Tibial nerve (tissue), 4 donors: ENCODE measurements at places on chromosomes 3 and 15. TPM values are rescaled to one million over a fixed set of nuclear protein-coding genes. Genes with fewer than 3 reads are reported as not detected.
A peak's percentile ranks its signal among the peaks of the same experiment; 100 is the strongest.

DNA sequence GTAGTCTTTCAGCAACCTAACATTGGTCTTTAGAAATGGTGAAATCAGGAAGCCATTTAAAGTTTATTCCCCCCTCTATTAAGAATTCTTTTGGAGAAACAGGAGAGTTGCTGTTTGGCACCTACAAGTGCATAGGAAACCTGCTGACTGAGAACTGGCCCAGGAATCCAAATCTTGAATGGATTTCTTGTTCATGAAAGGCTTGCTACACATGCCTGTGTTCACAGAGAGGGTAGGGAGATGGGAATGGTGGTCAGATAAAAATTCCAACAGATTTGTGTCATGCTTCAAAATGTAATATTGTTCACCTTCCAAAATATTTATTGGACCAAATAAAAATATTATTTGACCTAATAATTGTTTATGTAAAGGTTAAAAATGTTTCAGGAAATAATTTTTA, 24.2 kb upstream of the ZPLD1 start:
- H3K27ac ChIP-seq: no peak overlapping the region
- DNase-seq: no peak
- H3K36me3 ChIP-seq: no peaks in the 10 kb centered on the region
- H3K27me3 ChIP-seq: no peaks in the 10 kb centered on the region
- H3K4me1 ChIP-seq: no peaks in the 10 kb centered on the region

- peak overlapping the region; percentile 80 for H3K27ac ChIP-seq
- H3K36me3 ChIP-seq: no peaks in the 10 kb centered on the region
Observed at GRCh38 chr3:98778383-98778782, 15.2 kb downstream of the ST3GAL6 start.

- H3K27ac ChIP-seq: no peak overlapping the region
- H3K27me3 ChIP-seq: no peaks in the 10 kb centered on the region
- no peaks in the 10 kb centered on the region for H3K4me1 ChIP-seq
Observed at GRCh38 chr15:90588427-90588826, 58.7 kb downstream of the CRTC3 start.

DNA sequence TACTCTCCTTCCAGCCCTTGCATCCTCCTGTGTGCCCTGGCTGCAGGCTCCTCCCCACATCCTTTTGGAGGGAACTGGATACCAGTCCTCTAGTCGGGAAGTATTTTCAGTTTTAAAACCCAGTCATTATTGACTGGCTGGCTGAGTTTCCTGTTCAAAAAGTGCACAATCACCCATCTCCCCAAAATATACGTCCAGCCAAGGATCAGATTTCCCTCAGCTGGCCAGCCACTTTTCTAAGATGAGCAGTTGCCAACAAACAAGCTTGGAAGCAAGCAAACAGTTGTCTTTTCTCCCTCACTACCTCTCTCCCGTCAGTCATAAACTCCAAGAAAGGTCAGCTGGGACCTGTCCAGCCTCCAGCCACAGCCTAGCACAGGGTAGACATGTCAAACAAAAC, 147.7 kb upstream of the GALNT15 start:
- H3K27me3 ChIP-seq: no peaks in the 10 kb centered on the region
- no peak for DNase-seq
- H3K36me3 ChIP-seq: no peaks in the 10 kb centered on the region
- no peaks in the 10 kb centered on the region for H3K4me1 ChIP-seq
- no peak overlapping the region for H3K27ac ChIP-seq
- no peak overlapping the region for H3K4me3 ChIP-seq

DNA sequence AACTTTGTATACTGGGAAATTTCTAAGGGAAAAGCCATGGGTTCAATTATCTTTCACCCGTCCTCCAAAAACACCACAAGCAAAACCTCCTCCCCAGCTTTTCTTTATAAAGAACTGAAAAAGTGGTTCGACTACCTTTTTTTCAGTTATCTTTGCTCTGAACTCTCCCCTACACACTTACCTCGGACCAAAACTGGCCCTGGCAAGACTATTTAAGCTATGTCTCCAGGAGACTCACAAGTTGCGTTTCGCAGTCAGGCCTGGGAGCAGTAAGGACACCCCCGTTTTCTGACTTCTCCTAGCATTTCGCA, 645 bp downstream of the COPS2 start:
- no peaks in the 10 kb centered on the region for H3K27me3 ChIP-seq
- peak overlapping the region; percentile 89 for H3K27ac ChIP-seq
- peaks cover 3% of the 10 kb centered on the region for H3K4me1 ChIP-seq
- no peaks in the 10 kb centered on the region for H3K36me3 ChIP-seq

GRCh38 chr3:54962200-54962599, 34.3 kb upstream of the LRTM1 start:
- H3K4me1 ChIP-seq: no peaks in the 10 kb centered on the region
- H3K27ac ChIP-seq: no peak overlapping the region
- H3K27me3 ChIP-seq: no peaks in the 10 kb centered on the region
- DNase-seq: no peak

DNA sequence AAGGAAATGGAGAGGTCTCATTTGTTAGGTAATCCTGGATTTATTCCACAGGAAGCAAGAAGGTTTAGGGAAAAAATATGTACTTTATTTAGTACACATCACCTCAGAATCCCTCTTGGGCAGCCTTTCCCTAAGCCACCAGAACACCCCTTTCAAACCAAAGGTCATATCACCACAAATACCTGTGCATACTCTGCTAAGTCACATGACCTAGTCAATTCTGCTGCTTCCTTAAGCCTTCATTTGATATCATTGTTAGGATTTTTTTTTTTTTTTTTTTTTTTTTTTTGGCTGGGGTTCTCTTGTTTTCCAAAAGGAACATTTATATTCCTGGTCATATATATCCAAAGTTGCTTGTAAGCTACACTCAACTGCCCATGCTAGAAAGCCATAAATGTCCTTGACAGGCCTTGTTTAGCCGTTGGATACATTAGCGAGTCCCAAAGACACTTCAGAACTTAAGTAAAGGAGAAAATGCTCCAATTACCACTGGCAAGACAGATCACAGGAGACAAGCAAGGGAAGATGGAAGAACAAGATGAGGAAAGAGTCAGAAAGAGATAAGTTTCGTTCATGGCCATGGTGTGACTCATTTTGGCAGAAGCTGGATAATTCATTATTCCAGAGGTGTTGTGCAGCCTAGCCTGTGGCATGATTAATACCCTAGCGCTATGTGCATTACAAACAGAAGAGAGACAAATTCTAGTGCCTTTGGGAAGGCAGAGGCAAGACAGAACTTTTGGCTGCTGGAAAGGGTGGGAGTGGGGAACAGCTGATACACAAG, 155.6 kb upstream of the SLC2A2 start:
- H3K27ac ChIP-seq: no peak overlapping the region
- no peaks in the 10 kb centered on the region for H3K4me1 ChIP-seq
- H3K36me3 ChIP-seq: no peaks in the 10 kb centered on the region
- H3K4me3 ChIP-seq: no peak overlapping the region
- no peaks in the 10 kb centered on the region for H3K27me3 ChIP-seq

- H3K27ac ChIP-seq: no peak overlapping the region
- H3K27me3 ChIP-seq: no peaks in the 10 kb centered on the region
- H3K36me3 ChIP-seq: no peaks in the 10 kb centered on the region
- no peak overlapping the region for H3K4me3 ChIP-seq
- H3K4me1 ChIP-seq: no peaks in the 10 kb centered on the region
- no peak for DNase-seq
Observed at GRCh38 chr3:140176526-140176925, 241.5 kb downstream of the CLSTN2 start.

DNA sequence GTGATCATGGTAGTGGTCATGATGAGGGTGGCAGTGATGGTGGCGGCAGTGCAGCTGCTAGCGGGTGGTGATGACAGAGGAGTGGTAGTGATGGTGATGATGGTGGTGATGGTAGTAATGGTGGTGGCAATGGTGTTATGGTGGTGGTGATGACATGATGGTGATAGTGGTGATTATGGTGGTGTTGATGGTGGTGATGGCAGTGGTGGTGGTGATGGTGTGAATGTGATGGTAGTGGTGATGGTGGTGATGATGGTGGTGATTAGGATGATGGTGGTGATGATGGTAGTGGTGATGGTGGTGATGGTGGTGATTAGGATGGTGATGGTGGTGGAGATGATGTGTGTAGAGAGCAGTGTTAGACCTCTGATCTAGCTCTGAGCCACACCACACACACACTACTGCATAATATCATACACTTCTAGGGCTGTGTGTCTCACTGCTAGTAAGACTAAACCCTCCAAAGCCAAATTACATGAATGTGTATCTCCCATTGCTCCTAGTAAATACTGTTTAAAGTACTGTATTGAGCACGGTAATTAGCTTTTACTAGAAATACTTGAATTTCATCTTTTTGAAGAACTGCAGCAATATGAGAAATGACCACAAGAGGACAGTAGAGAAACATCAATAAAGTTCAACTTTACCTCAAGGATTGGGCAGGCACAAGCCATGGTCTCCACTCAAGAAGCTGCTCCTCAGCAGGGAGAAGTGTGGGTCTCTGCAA, 28.8 kb downstream of the TMED3 start:
- no peaks in the 10 kb centered on the region for H3K27me3 ChIP-seq
- H3K4me1 ChIP-seq: no peaks in the 10 kb centered on the region
- DNase-seq: no peak
- H3K27ac ChIP-seq: no peak overlapping the region
- no peak overlapping the region for H3K4me3 ChIP-seq

- no peak overlapping the region for H3K4me3 ChIP-seq
- H3K27me3 ChIP-seq: no peaks in the 10 kb centered on the region
- no peaks in the 10 kb centered on the region for H3K4me1 ChIP-seq
- no peak for DNase-seq
Observed at GRCh38 chr3:131903988-131904415, 130.8 kb downstream of the CPNE4 start.

- no peaks in the 10 kb centered on the region for H3K27me3 ChIP-seq
- H3K4me3 ChIP-seq: no peak overlapping the region
- H3K27ac ChIP-seq: no peak overlapping the region
- H3K4me1 ChIP-seq: no peaks in the 10 kb centered on the region
- no peaks in the 10 kb centered on the region for H3K36me3 ChIP-seq
- no peak for DNase-seq
Observed at GRCh38 chr3:158508481-158508880, 62.5 kb upstream of the MLF1 start.

- no peaks in the 10 kb centered on the region for H3K36me3 ChIP-seq
- H3K27me3 ChIP-seq: no peaks in the 10 kb centered on the region
- H3K27ac ChIP-seq: no peak overlapping the region
Observed at GRCh38 chr15:78404125-78404524, 33.9 kb upstream of the IREB2 start.

DNA sequence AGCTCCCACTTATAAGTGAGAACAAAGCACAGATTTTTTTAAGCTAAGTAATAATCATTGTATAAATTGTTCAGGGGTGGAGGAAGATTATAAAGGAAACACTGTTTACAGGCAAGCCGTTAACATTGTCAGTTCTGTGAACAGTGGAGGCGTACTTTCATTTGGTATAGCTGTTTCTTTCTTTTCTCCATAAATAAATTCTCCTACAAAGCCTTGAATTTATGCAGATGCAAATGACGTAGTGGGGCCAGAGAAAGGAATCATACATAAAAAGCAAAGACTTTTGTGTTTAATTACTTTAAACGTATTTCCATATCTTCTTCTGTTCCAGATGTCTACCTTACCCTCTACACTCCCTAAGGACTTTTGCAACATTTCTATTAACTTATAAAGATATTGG, 914.9 kb downstream of the ZPLD1 start:
- no peak overlapping the region for H3K4me3 ChIP-seq
- no peaks in the 10 kb centered on the region for H3K36me3 ChIP-seq
- H3K4me1 ChIP-seq: no peaks in the 10 kb centered on the region
- no peaks in the 10 kb centered on the region for H3K27me3 ChIP-seq
- DNase-seq: no peak

GRCh38 chr3:42914771-42915515, 9.0 kb downstream of the ZNF662 start:
- no peak overlapping the region for H3K4me3 ChIP-seq
- H3K27me3 ChIP-seq: no peaks in the 10 kb centered on the region
- no peaks in the 10 kb centered on the region for H3K4me1 ChIP-seq
- peaks cover 73% of the 10 kb centered on the region for H3K36me3 ChIP-seq

GRCh38 chr3:172716476-172716875, 5.6 kb upstream of the NCEH1 start:
- H3K27me3 ChIP-seq: no peaks in the 10 kb centered on the region
- H3K27ac ChIP-seq: no peak overlapping the region
- H3K4me1 ChIP-seq: no peaks in the 10 kb centered on the region
- H3K36me3 ChIP-seq: no peaks in the 10 kb centered on the region
- H3K4me3 ChIP-seq: no peak overlapping the region

DNA sequence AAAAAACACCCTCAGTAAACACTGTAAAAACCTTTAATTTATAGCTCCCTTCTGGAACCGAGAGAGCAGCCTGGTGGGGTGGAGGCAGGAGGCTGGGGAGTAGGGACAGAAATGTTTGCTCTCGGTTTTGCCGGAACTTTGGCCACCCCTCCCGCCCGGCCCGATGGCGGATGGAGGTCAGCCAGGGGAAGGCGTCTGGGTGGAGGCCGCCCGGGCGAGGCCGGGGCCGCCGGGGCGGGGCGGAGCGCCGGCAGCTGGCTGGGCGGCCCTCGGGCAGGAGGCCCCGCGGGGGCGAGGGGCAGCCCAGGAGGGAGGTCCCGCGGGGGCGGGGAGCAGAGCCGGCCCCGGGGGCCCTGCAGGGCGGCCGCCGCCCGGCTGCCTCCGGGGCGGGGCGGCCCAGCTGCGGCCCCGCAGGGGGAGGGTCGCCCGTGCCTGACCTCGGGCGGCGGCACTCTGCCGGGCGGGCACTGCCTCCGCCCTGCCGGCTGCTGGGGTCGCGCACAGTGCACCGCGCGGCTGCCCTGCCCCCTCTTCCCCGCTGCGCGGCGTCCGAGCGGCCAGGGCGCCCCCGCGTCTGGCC, 829 bp upstream of the SKIL start:
- no peaks in the 10 kb centered on the region for H3K27me3 ChIP-seq
- DNase-seq: peak; percentile 62
- H3K4me3 ChIP-seq: peak overlapping the region; percentile 44
- peaks cover 41% of the 10 kb centered on the region for H3K4me1 ChIP-seq

DNA sequence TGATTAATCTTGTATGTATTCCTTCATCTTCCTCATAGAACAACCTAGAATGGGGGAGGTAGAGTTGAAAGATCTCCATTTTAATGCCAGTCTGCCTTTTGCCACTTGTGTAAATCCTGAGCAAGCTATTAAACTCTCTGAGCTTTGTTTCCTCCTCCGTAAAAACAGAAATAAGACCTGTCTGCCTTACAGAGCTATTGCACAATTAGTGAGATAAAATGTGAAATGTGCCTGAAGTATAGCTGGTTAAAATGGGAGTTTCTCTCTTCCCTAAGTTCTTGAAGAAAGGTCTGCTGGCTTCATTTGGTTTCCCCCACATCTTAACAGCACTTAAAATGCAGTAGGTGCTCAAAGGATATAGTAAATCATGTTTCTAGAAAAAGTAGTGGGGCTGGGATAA, 19.0 kb downstream of the ALDH1A2 start:
- no peak overlapping the region for H3K27ac ChIP-seq
- DNase-seq: no peak
- H3K27me3 ChIP-seq: no peaks in the 10 kb centered on the region

ANKRD34C gene
- total RNA-seq: not detected

DYNLT2B gene
- total RNA-seq: 9.0 TPM

XCR1 gene
- not detected for total RNA-seq

KIF15 gene
- 0.87 TPM for total RNA-seq

FBXL22 gene
- total RNA-seq: 2.7 TPM

GOLGA6B gene
- not detected for total RNA-seq

PLSCR2 gene
- total RNA-seq: not detected

RASL12 gene
- 75.3 TPM for total RNA-seq
